ENCODE measurements at places on chromosomes 7 and 10.

GRCh38 chr10:16795410-16796073 lies 21.7 kb downstream of the RSU1 start:
- no peak for DNase-seq

DNA sequence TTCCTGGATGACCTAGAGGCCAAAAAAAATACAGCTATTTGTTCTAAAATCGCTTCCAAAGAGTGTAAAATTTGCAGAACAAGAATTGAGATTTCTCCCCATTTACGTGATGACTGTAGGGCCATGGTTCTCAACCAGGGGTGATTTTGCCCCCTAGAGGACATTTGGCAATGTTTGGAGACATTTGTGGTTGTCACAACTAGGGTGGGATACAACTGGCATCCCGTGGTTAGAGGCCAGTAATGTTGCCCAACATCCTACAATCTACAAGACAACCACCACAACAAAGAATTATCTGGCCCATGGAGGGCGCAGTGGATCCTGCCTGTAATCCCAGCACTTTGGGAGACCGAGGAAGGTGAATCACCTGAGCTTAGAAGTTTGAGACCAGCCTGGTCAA lies 22.8 kb upstream of the MALSU1 start:
- no peak for DNase-seq

GRCh38 chr7:101628522-101628921 lies 574 bp downstream of the MYL10 start:
- no peak for DNase-seq

DNA sequence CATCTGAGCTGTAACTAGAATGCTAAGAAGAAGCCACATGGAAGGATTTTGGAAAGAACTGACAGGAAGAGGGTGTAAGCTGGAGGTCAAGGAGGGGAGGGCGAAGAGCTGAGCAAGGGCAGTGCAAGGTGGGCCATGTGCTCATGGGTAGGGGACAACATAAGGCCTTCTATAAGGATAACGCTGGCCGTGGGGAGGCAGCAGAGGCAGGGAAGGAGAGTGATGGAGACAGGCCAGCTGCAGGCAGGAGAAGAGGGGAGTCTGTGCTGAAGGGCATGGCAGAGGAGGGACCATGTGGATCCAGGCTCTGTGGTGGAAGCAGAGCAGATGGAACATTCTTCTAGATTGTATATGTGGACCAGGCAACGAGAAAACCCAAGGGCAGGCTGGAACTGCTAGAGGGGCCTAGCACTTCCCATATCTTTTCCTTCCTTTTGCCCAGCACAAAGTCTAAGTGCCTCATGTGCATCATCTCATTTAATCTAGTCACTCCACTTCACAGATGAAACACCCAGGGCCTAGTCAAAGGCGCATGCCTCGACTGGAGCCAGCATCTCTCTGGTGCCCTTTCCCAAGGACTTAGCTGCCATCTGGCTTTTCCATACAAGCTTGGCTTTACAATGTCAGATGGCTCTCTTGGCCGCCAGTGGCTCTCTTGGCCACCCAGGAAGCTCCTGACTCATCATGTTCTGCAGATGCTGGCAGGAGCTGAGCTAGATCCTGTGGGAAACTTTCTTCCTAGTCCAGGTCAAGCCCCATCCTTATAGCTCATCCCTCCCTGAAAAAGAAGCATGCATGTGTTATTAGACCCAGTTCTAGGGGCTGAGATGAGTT lies 6.6 kb downstream of the LRRC18 start:
- DNase-seq, result no peak

GRCh38 chr10:131890276-131891195 lies 10.3 kb upstream of the PPP2R2D start:
- DNase-seq, result no peak

- no peak for DNase-seq
These were observed 140.3 kb downstream of the FOXP2 start for GRCh38 chr7:114554781-114555537.

DNA sequence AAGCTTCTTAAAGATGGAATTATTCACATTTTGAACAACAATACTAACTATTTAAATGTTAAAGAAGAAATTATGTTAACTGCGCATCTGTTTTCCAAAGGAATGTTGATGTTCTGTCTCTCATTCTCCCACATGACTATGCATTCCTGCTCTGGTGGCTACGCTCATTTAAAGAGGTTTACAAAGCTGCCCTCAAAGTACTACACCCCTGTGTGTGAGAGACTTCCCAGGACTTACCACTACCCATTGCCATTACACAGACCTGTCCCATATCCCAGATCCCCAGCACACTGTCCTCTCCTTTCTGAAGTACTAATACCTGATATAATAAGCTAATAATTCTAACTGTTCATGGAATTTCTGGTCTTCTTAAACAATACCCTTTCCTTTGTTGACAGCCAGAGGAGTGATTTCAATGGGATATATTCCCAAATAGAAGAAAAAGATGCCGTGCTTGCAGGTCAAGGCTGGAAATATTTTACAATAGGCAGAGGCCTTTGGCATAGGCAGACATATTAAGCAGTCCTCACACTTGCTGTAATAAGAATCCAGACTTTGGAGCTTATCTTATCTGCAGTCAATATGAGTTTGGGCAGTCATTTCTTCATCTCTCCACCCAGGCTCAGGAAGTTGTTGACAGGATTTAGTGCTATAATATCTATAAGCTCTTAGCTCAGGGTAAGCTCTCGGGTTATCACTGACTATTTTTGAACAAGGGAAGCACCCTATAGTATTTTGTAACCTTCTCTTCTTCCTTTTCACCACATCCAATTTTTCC lies 12.2 kb downstream of the LIPF start:
- no peak for DNase-seq

DNA sequence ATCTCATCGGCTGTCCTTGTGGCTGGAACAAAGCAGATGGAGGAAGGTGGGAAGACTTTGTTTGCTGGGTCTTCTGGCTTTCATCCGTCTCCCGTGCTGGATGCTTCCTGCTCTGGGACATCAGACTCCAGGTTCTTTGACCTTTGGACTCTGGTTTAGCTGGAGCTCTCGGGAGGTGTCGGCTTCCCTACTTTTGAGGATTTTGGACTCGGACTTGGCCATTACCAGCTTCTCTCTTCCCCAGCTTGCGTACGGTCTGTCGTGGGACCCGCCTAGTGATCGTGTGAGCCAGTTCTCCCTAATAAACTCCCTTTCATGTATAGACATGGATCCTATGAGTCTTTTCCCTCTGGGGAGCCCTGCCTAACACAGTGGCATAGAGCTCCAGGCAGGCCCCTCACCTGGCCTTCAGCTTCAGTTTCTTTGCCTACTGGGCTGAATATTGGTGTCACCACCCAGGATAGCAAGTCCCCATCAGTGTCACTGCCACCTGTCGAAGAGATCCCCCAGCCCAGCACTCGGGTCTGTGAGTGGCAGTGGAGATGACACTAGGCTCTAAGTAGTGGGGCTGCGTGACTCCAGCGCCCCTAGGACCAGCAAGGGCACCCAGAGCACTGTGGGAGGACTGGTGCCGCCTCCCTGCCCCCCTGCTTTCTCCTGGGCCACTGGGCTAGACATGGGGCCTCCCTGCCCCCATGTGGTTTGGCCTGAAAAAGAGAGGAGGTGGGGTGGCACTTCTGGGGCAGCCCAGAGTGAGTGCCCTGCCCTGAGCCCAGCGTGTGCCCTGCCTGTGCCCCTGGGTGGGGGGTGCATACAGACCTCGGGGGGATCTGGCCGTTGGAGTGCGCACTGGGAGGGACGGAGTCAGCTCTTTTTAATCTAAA lies 135.6 kb downstream of the LHPP start:
- no peak for DNase-seq

DNA sequence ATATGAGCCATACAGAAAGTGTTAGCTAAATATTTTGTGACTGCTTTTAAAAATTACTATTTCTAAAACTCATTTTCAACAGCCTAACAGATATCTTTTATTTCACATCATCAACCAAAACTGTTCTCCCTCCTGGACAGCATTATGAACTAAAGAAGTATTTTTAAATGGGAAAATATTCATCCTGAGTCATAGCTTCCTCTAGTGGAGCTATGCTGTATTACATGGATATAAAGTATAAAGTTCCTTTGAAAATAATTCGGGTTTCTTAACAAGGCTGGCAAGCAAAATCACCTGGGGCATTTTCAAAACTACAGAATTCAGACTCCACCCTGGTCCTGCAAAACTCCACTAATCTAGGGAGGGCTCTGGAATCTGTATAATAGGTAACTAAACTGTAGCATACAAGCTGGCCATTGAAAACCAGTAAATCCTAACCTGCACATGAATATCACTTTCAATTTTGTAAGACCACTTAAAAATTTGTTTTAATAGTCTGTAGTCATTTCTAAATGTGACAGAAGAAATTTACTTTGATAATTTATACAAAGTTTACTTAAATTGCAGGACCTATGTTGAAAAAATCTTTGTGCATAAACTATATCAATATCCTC lies 53.5 kb downstream of the SCIN start:
- DNase-seq, result no peak
